ENCODE measurements at places on chromosomes 3 and 15. TPM values are rescaled to one million over a fixed set of nuclear protein-coding genes. Genes with fewer than 3 reads are reported as not detected.

ARNT2 gene
- 4.9 TPM for total RNA-seq

SAXO2 gene
- 1.5 TPM for total RNA-seq

ACSBG1 gene
- 0.58 TPM for total RNA-seq

- DNase-seq, result no peak
These were observed 1.8 kb downstream of the HCN4 start for GRCh38 chr15:73366766-73367623.

All from left colon (tissue), 2 donors.